ENCODE measurements at places on chromosomes 5 and 9.

- DNase-seq: no peak
These were observed 1.4 kb downstream of the MLLT3 start for GRCh38 chr9:20620650-20621470.

DNA sequence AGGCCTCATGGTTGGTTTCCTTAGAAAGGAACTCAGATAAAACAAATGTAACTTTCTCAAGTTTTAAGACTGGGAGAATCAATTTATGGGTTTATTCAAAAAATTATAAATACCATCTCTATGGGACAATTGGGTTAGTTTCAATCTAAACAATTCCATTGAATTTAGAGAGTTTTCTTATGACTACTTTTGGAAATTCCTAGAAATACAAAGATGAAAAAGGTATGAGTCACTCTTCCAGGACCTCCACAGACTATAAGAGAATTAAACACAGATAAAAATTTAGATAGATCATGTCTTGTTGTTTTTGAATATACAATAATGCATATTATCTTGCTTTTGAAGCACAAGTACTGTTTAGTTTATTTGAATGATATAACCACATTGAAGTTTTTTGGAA is 188.7 kb downstream of the CHSY3 start:
- DNase-seq: no peak

- no peak for DNase-seq
These were observed 11.6 kb downstream of the WHRN start for GRCh38 chr9:114493521-114494184.

DNA sequence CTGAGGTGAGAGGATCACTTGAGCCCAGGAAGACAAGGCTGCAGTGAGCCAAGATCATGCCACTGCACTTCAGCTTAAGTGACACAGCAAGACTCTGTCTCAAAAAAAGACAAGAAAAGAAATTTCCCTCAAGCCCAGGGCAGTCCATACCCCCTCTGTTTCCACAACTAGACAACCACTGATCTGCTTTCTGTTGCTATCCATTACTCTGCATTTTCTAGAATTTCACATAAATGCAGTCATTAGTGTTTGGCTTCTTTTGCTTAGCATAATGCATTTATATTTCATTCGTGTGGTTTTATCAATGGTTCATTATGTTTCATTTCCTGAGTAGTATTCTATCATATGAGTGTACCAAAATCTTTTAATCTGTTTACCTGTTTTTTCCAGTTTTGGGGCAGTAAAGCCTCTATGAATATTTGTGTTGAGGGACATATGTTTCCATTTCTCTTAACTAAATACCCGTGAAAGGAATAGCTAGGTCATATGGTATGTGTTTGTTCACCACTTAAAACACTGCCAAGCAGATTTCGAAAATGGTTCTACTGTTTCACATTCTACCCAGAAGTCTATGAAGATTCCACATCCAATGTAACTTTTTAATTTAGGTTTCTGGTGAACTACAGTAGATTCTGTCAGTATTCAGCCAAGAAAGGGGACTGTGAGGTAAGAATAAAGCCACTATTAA is 271.8 kb downstream of the ZNF608 start:
- no peak for DNase-seq

- no peak for DNase-seq
These were observed 13.7 kb downstream of the FPGS start for GRCh38 chr9:127816362-127816725.

- no peak for DNase-seq
These were observed 43.5 kb upstream of the MPDZ start for GRCh38 chr9:13322828-13323550.

DNA sequence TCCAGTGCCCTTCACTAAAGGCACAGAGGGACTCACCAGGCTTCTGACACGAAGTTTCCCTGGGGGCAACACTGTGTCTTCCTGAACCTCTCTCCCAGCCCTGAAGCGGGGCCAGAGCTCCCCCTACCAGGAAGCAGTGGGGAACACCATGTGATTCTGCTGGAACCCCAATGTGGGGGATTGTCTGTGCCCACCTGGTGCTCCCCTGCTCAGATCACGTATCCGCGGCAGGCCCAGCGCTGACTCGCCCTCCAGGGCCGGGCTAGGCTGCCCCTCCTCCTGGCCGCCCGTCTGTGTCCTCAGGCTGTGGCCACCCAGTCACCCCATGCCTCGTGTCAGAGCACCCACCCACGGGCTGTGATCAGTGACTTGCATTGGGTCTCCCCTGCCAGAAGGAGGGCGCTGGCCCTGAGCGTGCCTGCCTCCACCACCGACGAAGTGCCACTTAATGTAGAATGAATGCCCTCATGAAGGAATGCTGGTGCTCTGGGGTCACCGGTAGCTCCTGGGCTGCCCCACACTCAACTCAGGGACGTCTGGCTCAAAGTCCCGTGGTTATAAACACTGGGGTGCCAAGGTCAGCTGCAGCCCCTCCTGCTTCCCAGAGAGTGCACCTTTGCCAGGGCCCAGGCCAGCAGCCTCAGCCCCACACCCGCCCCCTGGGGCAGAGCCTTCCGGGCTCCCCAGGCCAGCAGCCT is 22.1 kb downstream of the SARDH start:
- no peak for DNase-seq

DNA sequence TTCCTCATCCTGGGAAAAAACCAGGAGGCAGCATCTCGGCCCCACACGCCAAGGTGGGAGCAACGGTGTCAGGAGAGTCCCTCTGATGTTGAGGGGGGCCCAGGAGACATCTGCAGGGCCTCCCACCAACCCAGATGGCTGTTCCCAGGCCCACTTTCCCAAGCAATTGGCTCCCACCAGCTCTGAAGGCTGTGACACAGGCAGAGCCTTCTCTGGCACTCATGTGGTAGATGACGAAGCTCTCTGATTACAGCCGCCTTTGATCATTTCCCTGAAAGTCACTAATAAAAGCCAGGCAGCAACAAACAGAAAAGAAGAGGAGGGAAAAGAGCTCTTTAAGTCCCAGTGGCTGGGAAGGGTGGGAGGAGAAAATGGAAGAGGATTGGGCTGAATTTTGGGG is 226.5 kb downstream of the CDK5RAP2 start:
- DNase-seq: no peak

- DNase-seq: no peak
These were observed 12.2 kb upstream of the C5orf15 start for GRCh38 chr5:133980652-133981051.

DNA sequence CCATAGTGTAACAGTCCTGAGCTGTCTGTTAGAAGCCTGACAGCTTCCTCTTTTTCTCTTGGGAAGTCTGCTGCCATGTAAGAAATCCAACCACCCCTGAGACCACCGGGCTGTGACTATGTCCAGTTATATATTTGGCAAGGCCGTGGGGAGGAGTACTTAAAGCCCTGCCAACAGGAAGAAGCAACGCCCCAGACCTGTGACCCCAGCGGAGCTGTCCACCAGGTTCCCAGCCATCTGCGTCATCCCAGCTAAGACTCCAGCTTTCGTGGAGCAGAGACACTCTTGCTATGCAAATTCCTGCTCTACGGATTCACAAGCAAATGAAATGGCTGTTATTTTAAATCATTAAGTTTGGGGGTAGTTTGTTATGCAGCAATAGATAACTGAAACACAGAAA is 417.3 kb downstream of the TLE4 start:
- no peak for DNase-seq

- DNase-seq: no peak
These were observed 49.1 kb downstream of the MTREX start for GRCh38 chr5:55356896-55357295.

DNA sequence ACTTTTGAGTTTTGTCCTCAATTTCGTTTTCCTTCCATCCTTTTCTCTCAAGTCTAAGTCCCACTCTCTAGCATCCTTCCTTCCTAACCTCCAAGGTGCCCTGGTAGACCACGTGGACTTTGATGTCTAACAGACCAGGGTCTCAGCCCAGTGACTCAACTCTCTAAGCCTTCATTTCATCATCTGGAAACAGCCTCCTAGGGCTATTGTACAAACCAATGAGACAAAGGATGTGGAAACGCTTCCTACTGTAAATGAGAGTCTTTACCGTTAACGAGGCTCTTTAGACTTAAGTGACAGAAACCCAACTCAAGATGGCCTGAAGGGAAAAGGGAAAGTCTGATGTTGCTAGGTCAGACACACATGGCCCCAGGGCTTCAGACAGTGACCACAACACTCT is 49.2 kb upstream of the CPLX2 start:
- no peak for DNase-seq

GRCh38 chr9:127524373-127524772 is 73.1 kb downstream of the LRSAM1 start:
- no peak for DNase-seq

DNA sequence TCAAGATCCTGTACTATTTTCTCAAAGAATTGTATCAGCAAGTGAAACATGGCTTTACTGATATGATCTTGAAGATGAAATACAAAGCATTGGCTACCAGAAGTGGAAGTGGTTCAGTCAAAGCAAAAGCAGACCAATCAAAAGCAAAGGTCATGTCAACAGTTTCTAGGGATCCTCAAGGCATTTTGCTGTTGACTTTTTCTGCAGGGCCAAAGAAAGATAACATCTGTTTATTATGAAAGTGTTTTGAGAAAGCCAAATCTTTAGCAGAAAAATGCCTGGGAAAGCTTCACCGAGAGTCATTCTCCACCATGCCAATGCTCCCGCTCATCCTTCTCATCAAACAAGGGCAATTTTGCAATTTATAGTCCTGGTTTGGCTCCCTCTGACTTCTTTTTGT is 90.3 kb upstream of the ACO1 start:
- DNase-seq: no peak

DNA sequence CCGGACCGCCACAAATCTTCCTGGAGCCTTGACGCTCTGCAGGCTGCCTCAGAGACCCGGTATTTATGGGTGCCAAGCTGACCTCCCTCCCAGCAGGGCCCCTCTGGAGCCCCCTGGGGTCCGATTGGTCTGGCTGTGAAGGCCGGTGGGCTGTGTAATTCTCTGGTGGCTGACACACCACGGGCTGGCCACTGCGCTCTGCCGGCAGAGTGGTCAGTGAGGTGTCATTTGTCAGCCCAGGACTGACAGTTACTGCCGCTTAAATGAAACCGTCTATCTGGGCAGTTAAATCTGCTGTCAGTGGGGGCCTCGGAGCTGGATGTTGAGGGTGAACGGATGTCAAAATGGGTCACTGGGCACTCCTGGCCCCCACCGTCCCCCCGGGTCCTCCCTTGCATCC is 10.7 kb downstream of the NR5A1 start:
- no peak for DNase-seq

- no peak for DNase-seq
These were observed 125.1 kb upstream of the SGCD start for GRCh38 chr5:156201788-156202403.

- DNase-seq: no peak
These were observed 350.9 kb upstream of the PCSK5 start for GRCh38 chr9:75539523-75539922.

DNA sequence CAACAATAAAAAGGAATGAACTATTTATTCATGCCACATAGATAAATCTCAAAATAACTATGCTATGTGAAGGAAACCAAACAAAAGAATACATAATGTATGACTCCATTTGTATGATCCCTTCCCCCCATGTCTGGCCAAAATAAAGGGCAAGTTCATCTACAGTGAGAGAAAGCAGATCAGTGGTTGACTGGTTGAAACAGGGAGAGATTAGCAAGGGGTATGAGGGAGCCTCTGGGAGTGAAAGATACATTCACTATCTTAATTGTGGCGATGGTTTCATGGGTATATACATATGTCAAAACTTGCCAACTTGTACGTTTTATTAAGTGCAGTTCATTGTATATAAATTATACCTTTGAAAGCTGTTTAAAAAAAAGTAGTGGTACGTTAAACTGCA is 4.8 kb downstream of the PSMD5 start:
- no peak for DNase-seq

GRCh38 chr5:58150926-58151325 is 309.0 kb downstream of the PLK2 start:
- DNase-seq: no peak

DNA sequence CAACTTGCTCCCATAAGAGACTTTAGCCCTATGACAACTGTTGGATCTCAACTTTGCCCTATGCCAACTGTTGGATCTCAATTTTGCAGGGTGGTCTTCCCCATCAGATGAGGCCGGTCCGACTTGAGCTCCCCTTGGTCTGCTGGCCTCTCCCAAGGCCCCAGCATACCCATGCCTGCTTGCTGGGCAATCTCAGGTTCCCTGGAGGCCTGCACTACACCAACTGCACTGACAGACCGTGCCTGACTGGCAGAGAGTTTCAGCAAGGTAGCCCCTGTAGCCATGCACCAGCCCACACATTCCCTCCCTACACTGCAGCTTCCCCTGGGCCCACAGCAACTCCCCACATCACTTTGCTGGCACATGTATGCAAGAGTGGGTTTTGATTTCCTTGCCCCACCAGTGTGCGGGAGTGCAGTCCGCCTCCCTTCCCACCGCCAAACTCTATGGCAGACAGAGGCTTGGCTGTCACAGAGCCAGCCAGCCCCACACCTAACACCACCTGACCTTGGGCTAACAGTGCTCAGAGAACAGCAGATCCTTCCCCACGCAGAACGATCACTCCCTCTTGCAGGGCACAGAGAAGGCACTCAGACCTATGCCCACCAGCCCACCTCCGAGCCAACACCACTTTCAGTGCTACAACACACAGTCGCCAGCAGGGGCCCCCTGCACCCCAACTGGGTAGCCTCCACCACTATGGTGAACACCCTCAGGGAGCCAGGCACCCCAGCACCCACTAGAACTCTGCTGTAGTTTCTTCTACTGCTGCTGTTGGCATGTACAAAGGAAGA is 279.9 kb upstream of the COX7C start:
- DNase-seq: no peak

GRCh38 chr9:134930398-134930797 is 12.7 kb upstream of the FCN1 start:
- no peak for DNase-seq

GRCh38 chr9:113589890-113590289 is 126.4 kb downstream of the RGS3 start:
- peak; percentile 50 for DNase-seq

DNA sequence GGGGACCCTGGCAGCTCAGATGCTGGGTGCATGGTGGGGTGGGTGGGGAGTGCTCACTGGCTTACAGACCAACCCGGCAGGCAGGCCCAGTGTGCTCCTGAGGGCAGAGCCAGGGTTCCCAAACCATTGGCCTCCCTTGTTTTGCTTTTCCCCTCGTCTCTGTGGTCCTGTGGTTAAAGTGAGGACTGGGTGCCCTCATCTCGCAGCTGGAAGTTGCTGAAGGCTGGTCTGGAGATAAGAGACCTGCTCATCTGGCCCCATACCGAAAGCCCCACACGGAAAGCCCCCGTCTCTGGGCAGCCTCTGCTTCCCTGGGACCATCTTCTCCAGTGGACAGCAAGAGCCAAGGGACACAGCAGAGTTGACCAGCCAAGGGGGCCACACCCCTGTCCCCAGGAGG is 9.8 kb upstream of the NACC2 start:
- no peak for DNase-seq
